Aortic smooth muscle cell (primary cell): ENCODE measurements at places on chromosomes 7 and 10. TPM values are rescaled to one million over a fixed set of nuclear protein-coding genes. Genes with fewer than 3 reads are reported as not detected.

IDI2 gene
- total RNA-seq, result not detected in 2 replicates

HECTD2 gene
- total RNA-seq, result 5.3 and 7.8 TPM in 2 replicates

PSD gene
- total RNA-seq, result 0.12 and 0.26 TPM in 2 replicates

MACC1 gene
- under 0.01 and 0.06 TPM in 2 replicates for total RNA-seq

CDCA7L gene
- 12.9 and 21.8 TPM in 2 replicates for total RNA-seq
